Uterus (tissue), 4 donors: ENCODE measurements at places on chromosomes 4 and X. TPM values are rescaled to one million over a fixed set of nuclear protein-coding genes. Genes with fewer than 3 reads are reported as not detected.
A peak's percentile ranks its signal among the peaks of the same experiment; 100 is the strongest.

Gene ACOX3
- 18.2 TPM for total RNA-seq

Gene NSG1
- not detected for total RNA-seq

Gene UGT2A1
- total RNA-seq: not detected

Gene PTPN13
- total RNA-seq: 79.2 TPM

Gene ZMAT1
- total RNA-seq: 3.6 TPM

Gene AFAP1
- 9.2 TPM for total RNA-seq

Gene ZNF280C
- 1.8 TPM for total RNA-seq

Gene AR
- total RNA-seq: 75.3 TPM

Gene PDGFC
- total RNA-seq: 103 TPM

Gene SPATA4
- total RNA-seq: 0.40 TPM

Gene NDST4
- total RNA-seq: not detected

Gene TKTL2
- total RNA-seq: 0.07 TPM

GRCh38 chr4:677431-678293, 3.3 kb downstream of the MYL5 start:
- H3K36me3 ChIP-seq: no peaks in the 10 kb centered on the region
- peaks cover 12% of the 10 kb centered on the region for H3K4me1 ChIP-seq
- H3K27me3 ChIP-seq: no peaks in the 10 kb centered on the region
- H3K27ac ChIP-seq: no peak overlapping the region
- DNase-seq: no peak

DNA sequence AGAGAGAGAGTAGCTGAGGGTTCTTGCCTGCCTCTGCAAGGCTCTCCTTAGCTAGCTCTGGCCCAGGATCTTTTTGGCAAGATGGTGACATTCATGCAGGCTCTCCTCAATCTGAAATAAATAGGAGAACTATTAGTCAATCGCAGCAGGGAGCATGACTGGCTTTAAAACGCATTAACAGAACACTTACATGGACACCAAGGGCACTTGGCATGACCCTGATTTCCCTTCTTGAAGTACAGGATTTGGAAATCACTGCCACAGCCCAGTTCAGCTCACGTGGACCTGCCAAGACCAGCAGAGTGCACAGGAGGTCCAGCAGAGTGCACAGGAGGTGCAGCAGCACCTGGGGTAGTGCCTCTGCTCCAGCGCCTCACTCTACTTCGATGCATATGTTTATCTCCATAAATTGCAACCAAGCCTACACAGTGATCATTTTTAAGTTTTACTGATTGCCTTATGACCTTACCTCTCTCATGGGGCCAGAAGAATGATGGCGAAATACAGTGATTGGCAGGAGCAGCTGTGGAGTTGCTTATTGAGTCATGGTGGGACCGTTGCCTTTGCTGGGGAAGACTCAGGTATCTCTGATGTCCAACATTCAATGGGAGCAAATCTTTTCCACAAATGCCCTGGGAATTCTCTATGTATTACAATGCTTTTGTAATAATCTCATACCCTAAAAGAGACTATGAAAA, 122.4 kb downstream of the SYNPO2 start:
- H3K36me3 ChIP-seq: no peaks in the 10 kb centered on the region
- DNase-seq: peak; percentile 36
- H3K4me1 ChIP-seq: peaks cover 7% of the 10 kb centered on the region
- H3K4me3 ChIP-seq: no peak overlapping the region

DNA sequence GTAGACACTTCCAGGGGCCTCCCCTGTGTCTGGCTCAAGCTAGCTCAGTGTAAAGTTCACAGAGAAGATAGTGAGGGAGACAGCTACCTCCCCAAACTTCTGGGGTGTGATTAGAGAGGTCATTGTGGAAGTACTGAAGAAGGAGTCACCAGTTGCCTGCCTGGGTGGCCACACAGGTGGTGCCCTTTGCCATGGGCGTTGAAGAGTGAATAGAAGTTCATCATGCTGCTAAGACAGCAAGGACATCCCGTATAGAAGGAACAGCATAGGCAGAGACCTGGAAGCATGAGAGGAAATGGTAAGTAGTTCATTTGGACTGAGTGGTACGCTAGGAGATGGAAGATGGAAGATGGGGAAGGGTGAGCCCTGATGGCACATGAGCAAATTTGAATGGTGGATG, 110.1 kb downstream of the PJA1 start:
- no peaks in the 10 kb centered on the region for H3K4me1 ChIP-seq
- no peak overlapping the region for H3K4me3 ChIP-seq
- no peaks in the 10 kb centered on the region for H3K27me3 ChIP-seq
- H3K36me3 ChIP-seq: no peaks in the 10 kb centered on the region
- H3K27ac ChIP-seq: no peak overlapping the region

GRCh38 chr4:27930976-27931375, 1070.3 kb downstream of the STIM2 start:
- H3K36me3 ChIP-seq: no peaks in the 10 kb centered on the region
- DNase-seq: no peak
- H3K4me1 ChIP-seq: no peaks in the 10 kb centered on the region
- no peaks in the 10 kb centered on the region for H3K27me3 ChIP-seq

GRCh38 chr4:187608001-187608421, 387.6 kb upstream of the ZFP42 start:
- no peak overlapping the region for H3K27ac ChIP-seq
- DNase-seq: no peak
- H3K27me3 ChIP-seq: no peaks in the 10 kb centered on the region
- no peak overlapping the region for H3K4me3 ChIP-seq

DNA sequence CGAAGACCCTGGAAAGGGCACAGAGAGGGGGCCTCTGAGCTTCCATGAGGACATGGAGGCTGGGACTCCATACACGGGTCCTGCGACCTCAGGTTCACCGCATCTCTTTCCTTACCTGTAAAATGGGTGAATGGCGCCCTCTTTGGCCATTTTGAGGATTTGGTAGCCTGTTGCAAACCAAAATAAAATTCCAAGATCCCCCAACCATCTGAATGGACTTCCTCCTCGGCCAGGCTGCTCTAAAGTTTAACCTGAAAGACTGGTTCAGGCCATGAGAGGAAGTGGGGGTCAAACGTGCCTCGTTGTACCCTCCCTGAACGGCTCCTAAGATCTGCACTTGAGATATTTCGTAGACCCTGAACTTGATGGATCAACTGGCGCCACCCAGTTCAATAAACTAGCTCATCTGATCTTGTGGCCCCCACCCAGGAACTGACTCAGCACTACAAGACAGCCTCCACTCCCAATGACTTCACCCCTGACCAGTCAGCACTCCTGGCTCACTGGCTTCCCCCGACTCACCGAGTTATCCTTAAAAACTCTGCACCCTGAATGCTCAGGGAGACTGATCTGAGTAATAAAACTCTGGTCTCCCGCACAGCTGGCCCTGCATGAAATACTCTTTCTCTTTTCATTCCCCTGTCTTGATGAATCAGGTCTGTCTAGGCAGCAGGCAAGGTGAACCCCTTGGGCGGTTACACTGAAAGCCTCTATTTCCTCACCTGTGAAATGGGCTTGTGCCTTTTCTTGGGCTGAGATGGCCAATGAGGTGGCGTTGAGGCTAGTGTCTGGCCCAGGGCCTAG, 32.9 kb upstream of the GPR78 start:
- no peak overlapping the region for H3K27ac ChIP-seq
- no peaks in the 10 kb centered on the region for H3K27me3 ChIP-seq
- no peak for DNase-seq
- H3K4me3 ChIP-seq: no peak overlapping the region
- H3K4me1 ChIP-seq: no peaks in the 10 kb centered on the region

DNA sequence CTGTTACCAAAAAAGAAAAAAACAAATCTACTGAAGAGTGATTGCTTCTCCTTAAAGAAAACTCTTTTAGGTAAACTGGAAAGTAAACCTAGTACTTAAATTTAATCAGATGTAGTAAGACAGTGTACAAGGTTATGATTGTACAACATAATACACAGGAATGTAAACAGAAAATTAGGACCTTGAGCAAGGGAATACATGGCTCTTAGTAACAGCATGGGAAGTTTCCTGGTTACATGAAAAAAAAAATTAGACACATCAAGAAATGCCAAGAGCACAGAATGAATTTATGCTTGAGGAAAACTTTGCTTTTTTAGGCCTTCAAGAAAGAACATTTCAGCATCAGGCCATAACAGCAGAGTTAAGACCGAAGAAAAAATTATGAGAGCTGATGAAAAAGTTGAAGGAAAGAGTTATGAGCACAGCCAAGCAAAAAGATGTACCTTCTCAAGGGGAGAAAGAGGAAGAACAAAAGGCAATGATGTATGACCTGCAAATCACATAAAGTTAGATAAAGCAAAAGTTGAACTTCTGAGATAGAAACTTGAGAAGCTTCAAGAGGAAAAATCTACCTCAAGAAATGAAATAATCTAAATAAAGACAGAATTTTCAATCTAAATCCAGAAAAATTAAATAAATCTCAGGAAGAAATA, 311.6 kb downstream of the GALNTL6 start:
- no peak for DNase-seq
- H3K4me3 ChIP-seq: no peak overlapping the region
- no peaks in the 10 kb centered on the region for H3K27me3 ChIP-seq
- no peaks in the 10 kb centered on the region for H3K36me3 ChIP-seq

- no peaks in the 10 kb centered on the region for H3K36me3 ChIP-seq
- H3K27ac ChIP-seq: no peak overlapping the region
- no peak overlapping the region for H3K4me3 ChIP-seq
- DNase-seq: no peak
- peaks cover 5% of the 10 kb centered on the region for H3K27me3 ChIP-seq
Measured at GRCh38 chr4:174427571-174428140, 94.6 kb downstream of the HPGD start.

DNA sequence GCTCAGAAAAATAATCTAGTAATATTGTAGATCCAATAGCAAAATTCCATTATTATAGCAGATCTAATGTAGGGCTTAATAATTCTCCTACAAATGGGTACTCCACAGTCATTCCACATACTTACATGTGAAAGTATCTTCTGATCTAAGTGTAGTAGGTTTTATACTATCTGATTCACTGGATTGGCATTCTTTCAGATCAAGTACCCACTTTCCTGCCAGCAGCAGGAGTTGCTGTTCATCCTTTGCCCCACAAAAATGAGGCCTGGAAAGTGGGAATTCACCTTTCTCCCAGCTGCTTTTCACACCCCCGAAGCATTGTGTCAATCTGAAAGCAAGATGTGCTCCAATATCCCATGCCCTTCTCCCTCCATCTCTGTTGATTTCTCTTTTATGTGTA, 77.1 kb upstream of the RXFP1 start:
- no peaks in the 10 kb centered on the region for H3K4me1 ChIP-seq
- H3K36me3 ChIP-seq: no peaks in the 10 kb centered on the region
- no peak for DNase-seq
- H3K4me3 ChIP-seq: no peak overlapping the region
- no peak overlapping the region for H3K27ac ChIP-seq

DNA sequence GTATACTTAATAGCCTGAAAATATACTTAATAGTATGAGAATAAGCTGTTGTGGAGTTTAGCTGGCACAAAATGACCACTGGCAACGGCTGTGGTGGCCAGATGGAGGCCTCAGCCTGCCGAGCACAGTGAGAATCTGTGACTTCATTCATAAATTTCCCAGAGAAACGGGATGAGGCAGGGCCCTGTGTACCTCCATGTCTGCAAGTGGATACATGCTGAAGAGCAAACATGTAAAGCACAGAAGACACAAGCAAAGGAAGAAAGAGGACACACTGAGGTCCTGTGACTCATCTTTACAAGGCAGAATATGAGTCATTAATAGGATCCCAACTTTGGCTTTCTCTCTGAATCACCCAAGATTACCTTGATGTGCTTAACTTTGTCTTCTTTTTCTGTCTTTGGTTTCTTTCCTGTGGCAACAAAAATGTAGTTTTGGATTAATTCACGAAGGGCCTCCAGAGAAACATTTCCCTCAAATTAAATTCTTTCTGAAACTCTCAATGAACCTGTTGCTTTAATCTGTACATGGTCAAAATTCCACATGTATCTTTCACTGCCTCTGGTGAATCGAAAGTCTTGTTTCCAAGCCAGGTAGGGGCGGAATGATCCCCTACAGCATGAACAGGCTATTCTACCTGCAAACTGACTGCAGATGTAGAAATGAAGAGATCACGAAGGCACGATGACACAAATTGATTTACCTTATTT, 56.4 kb downstream of the IRF2 start:
- H3K27me3 ChIP-seq: no peaks in the 10 kb centered on the region
- DNase-seq: no peak
- H3K4me3 ChIP-seq: no peak overlapping the region
- H3K27ac ChIP-seq: peak overlapping the region; percentile 58

DNA sequence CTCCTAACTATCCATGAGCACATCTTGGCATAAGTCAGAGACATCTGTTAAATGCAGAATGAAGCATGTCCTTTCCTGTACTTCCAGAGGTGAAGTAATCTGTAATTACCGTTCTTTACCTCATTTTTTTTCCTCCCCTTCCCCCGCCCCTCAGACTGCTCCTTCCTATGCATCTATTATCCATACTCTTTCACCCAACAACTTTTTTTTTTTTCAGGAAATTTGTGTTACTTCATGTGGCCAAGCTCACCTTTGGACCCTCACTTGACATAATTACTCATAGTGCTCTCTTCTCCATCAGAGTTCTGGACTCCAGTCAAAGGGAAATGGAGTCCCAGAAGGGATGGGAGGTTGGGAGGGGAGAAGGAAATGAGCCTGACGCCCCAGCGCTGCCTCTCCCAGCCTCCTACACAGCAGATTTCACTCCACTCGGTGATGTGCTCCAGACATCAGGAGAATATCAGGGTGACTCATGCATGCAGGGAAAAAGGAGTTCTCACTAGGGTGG, 568.8 kb downstream of the STIM2 start:
- H3K27me3 ChIP-seq: no peaks in the 10 kb centered on the region
- no peak overlapping the region for H3K27ac ChIP-seq
- no peaks in the 10 kb centered on the region for H3K4me1 ChIP-seq
- peaks cover 5% of the 10 kb centered on the region for H3K36me3 ChIP-seq
- no peak overlapping the region for H3K4me3 ChIP-seq

GRCh38 chr4:143711543-143712154, 11.2 kb upstream of the FREM3 start:
- DNase-seq: no peak
- no peaks in the 10 kb centered on the region for H3K27me3 ChIP-seq
- no peak overlapping the region for H3K4me3 ChIP-seq
- no peak overlapping the region for H3K27ac ChIP-seq

DNA sequence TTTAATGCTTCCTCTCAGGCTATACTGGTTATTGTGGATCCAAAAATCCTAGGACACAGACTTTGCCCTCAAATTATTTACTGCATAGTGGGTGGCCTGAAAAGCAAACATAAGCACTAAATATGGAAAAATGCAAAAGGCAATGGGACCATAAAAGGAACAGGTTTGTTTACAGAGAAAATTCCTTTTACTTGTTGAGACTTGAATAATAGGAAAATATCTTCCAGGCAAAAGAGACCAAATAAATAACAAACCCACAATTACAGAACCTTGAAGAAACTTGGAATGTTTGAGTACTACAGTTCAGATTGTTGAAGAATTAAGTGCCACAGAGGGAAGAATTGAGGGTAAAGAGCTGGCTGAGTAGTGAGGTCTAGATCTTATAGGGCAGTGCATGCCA, 711.0 kb downstream of the C4orf33 start:
- no peaks in the 10 kb centered on the region for H3K27me3 ChIP-seq
- no peaks in the 10 kb centered on the region for H3K4me1 ChIP-seq
- H3K36me3 ChIP-seq: no peaks in the 10 kb centered on the region
- H3K4me3 ChIP-seq: no peak overlapping the region

DNA sequence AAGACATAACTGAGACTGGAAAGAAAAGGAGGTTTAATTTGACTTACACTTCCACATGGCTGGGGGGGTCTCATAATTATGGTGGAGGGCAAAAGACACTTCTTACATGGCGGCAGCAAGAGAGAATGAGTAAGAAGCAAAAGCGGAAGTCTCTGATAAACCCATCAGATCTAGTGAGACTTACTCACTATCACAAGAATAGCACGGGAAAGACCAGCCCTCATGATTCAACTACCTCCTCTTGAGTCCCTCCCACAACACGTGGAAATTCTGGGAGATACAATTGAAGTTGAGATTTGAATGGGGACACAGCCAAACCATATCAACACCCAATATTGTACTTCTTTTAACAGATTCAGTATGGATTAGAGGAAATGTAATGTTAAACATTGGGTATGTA, 646.6 kb downstream of the ANKRD50 start:
- no peaks in the 10 kb centered on the region for H3K27me3 ChIP-seq
- H3K36me3 ChIP-seq: no peaks in the 10 kb centered on the region
- DNase-seq: no peak
